Mesendoderm (in vitro differentiated cells): ENCODE measurements at places on chromosomes 3 and 15.
A peak's percentile ranks its signal among the peaks of the same experiment; 100 is the strongest.

DNA sequence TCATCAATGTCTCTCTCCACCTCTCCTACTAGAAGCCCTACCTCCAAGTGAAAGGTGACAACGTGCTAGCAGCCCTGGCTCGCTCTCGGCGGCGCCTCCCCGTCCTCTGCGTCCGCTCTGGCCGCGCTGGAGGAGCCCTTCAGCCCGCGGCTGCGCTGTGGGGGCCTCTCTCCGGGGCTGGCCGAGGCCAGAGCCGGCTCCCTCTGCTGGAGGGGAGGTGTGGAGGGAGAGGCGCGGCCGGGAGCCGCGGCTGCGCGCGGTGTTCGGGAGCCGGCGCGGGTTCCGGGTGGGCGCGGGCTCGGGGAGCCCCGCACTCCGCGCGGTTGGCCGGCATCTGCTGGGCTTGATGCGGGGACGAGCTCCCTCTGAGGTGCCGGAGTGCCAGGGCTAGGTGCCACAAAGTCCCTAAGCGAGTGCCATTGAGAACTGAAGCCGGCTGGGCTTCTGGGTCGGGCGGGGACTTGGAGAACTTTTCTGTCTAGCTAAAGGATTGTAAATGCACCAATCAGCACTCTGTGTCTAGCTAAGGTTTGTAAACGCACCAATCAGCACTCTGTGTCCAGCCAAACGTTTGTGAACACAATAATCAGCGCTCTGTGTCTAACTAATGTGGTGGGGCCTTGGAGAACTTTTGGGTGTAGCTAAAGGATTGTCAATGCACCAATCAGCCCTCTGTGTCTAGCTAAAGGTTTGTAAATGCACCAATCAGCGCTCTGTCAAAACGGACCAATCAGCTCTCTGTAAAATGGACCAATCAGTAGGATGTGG is 84.8 kb upstream of the ARRDC4 start:
- no peak for DNase-seq
- H3K27ac ChIP-seq: no peak overlapping the region
- H3K27me3 ChIP-seq: no peaks in the 10 kb centered on the region
- H3K4me3 ChIP-seq: no peak overlapping the region

- no peak overlapping the region for H3K4me3 ChIP-seq
- H3K36me3 ChIP-seq: no peaks in the 10 kb centered on the region
- no peak for DNase-seq
- H3K4me1 ChIP-seq: no peaks in the 10 kb centered on the region
- H3K27me3 ChIP-seq: no peaks in the 10 kb centered on the region
These were observed 31.0 kb upstream of the TM4SF4 start for GRCh38 chr3:149443545-149443912.

GRCh38 chr15:91151781-91152563 is 51.9 kb downstream of the SV2B start:
- no peaks in the 10 kb centered on the region for H3K36me3 ChIP-seq
- H3K4me3 ChIP-seq: no peak overlapping the region

- no peak overlapping the region for H3K27ac ChIP-seq
- no peaks in the 10 kb centered on the region for H3K27me3 ChIP-seq
- no peaks in the 10 kb centered on the region for H3K36me3 ChIP-seq
- no peak overlapping the region for H3K4me3 ChIP-seq
- no peaks in the 10 kb centered on the region for H3K4me1 ChIP-seq
These were observed 55.7 kb upstream of the RYK start for GRCh38 chr3:134306320-134306719.

GRCh38 chr15:48657950-48658591 is 12.6 kb upstream of the FBN1 start:
- no peak overlapping the region for H3K27ac ChIP-seq
- no peaks in the 10 kb centered on the region for H3K27me3 ChIP-seq
- DNase-seq: no peak
- no peaks in the 10 kb centered on the region for H3K36me3 ChIP-seq
- H3K4me3 ChIP-seq: no peak overlapping the region

GRCh38 chr3:72950372-72950771 is 46.2 kb upstream of the PPP4R2 start:
- H3K4me1 ChIP-seq: peaks cover 5% of the 10 kb centered on the region
- no peak overlapping the region for H3K4me3 ChIP-seq
- H3K27ac ChIP-seq: no peak overlapping the region
- no peaks in the 10 kb centered on the region for H3K36me3 ChIP-seq
- DNase-seq: no peak
- H3K27me3 ChIP-seq: no peaks in the 10 kb centered on the region

DNA sequence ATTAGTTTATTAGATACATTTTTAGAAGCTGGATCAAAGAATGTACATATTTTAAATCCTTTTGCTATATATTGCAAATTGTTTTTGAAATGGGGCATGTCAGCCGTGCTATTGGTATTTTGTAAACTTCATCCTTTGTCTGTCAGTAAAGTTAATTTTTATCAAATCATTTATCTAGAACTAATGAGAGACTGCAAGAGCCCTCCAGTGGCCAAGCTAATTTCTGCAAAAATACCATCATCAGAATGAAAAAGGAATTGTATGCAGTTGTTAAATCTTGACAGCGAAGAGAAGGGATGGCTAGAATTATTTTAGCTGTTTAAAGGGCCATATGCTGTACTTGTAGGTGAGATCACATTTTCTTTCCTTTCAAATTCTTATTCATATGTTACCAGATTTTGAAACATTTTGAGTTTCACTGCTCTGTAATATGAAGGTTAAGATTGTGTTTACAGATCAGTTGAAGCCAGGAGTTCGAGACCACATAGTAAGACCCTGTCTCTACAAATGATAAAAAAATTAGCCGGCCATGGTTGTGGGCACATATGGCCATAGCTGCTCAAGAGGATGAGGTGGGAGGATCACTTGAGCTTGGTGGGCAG is 8.1 kb upstream of the CLDN11 start:
- no peaks in the 10 kb centered on the region for H3K4me1 ChIP-seq
- no peak overlapping the region for H3K27ac ChIP-seq
- peak; percentile 23 for DNase-seq
- H3K4me3 ChIP-seq: no peak overlapping the region

GRCh38 chr15:28902856-28903255 is 17.1 kb downstream of the APBA2 start:
- H3K27me3 ChIP-seq: no peaks in the 10 kb centered on the region
- no peaks in the 10 kb centered on the region for H3K36me3 ChIP-seq

DNA sequence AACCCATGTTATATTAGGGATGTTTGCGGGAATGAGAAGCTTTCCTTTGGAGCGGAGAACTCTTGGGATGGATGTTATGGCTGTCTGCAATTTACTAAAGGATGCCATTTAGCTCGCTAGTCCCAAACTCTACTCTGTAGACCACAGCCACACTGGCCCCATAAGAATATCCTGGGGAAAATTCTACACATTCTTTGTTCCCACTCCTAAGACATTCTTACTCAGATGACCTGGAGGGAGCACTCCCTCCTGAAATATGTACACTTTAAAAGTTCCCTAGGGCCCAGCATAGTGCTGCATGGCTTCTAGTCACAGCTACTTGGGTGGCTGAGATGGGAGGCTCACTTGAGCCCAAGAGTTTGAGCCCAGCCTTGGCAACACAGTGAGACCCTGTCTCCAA is 288.7 kb upstream of the RORA start:
- H3K4me3 ChIP-seq: no peak overlapping the region
- DNase-seq: no peak
- no peak overlapping the region for H3K27ac ChIP-seq
- H3K36me3 ChIP-seq: no peaks in the 10 kb centered on the region
- H3K4me1 ChIP-seq: no peaks in the 10 kb centered on the region

DNA sequence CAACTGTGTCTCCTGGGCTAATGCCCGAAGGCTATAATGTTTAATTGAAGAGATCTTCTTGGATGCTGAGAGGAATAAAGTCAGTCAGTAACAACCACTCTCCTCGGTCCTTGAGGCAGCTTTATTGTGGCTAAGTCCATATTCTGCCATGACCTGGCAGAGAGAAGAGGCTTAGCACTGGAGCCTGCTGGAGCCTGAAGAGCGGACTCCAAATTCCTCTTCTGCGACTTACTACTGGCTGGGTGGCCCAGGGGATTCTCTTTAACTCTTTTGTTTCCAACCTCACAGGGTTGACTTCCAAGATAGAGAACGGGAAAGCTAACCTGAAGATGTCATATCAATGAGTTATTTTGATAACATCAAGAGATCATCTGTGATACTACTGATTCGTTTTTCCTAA is 71.1 kb downstream of the MYO1E start:
- H3K4me3 ChIP-seq: no peak overlapping the region
- H3K27ac ChIP-seq: no peak overlapping the region
- peaks cover 6% of the 10 kb centered on the region for H3K4me1 ChIP-seq
- H3K27me3 ChIP-seq: no peaks in the 10 kb centered on the region
- no peaks in the 10 kb centered on the region for H3K36me3 ChIP-seq

DNA sequence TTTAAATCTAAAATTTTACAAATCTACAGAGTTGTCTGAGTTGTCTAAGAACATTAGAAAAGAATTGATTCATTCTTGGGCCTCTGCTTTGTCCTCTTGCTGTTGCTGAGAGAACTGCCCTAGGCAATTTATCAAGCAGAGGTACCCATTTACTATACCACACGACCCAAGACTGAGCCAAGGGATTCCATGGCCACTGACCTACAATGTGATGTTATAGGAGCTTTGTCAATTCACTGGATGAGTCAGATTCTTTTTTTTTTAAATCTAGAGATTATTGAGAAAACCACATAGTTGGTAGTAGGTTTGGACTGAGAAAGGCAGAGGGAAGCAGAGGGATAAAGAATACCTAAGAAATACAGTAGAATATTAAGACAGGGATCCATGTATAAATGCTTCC is 55.3 kb downstream of the TRAT1 start:
- DNase-seq: no peak
- H3K27me3 ChIP-seq: no peaks in the 10 kb centered on the region
- no peak overlapping the region for H3K4me3 ChIP-seq

- no peaks in the 10 kb centered on the region for H3K36me3 ChIP-seq
- no peaks in the 10 kb centered on the region for H3K4me1 ChIP-seq
- no peaks in the 10 kb centered on the region for H3K27me3 ChIP-seq
- peak; percentile 94 for DNase-seq
- H3K27ac ChIP-seq: no peak overlapping the region
These were observed 42.8 kb upstream of the RAF1 start for GRCh38 chr3:12706504-12707253.

DNA sequence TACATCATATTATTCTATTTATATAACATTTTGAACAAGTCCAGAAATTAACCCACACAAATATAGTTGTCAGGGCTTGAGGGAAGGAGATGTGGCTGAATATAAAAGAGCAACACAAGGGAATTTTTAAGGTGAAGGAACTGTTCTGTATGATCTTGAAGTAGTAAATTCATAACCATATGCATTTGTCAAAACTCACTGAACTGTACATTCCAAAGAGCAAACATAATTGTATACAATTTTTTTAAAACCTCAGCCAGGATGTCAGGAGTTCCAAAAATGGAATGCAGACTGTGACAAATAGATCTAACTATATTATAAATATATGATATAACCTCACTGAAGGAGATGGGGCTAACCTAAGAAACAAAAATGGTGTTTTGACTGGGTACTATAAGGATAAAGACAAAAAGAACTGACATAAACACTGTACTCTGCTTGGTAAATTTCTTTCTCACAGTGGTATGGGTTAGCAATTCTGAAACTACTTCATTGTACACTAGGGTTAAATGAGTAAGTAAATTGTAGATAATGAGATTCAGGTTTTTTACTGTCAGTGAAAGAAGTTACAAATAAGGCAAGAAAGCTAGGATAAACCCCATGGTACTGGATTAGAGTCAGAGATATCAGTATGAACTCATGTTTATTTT is 14.4 kb downstream of the GOLGB1 start:
- DNase-seq: no peak
- no peak overlapping the region for H3K4me3 ChIP-seq
- H3K36me3 ChIP-seq: no peaks in the 10 kb centered on the region
- no peaks in the 10 kb centered on the region for H3K4me1 ChIP-seq
- no peak overlapping the region for H3K27ac ChIP-seq

GRCh38 chr3:38574411-38575278 is 74.8 kb downstream of the SCN5A start:
- no peak overlapping the region for H3K4me3 ChIP-seq
- H3K36me3 ChIP-seq: no peaks in the 10 kb centered on the region
- DNase-seq: peak; percentile 15
- H3K27ac ChIP-seq: no peak overlapping the region

DNA sequence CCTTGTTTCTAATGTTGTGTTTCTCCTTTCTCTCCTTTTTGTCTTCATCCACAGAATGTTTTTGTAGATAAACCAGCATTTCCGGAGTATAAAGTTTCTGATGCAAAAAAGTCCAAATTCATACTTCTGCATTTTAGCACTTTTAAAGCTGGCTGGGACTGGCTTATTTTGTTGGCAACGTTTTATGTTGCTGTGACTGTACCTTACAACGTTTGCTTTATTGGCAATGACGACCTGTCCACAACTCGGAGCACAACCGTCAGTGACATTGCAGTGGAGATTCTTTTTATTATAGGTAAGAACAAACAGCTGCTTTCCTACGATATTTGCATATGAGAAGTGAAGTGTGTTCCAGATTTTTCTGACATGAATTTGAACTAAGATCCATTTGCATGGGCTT is 199.4 kb downstream of the KCNH8 start:
- H3K4me3 ChIP-seq: no peak overlapping the region
- H3K4me1 ChIP-seq: no peaks in the 10 kb centered on the region
- DNase-seq: no peak
- no peak overlapping the region for H3K27ac ChIP-seq
- no peaks in the 10 kb centered on the region for H3K27me3 ChIP-seq

GRCh38 chr15:74873756-74874424 is 725 bp upstream of the SCAMP2 start:
- H3K27me3 ChIP-seq: no peaks in the 10 kb centered on the region
- peaks cover 2% of the 10 kb centered on the region for H3K4me1 ChIP-seq
- peak; percentile 67 for DNase-seq
- no peaks in the 10 kb centered on the region for H3K36me3 ChIP-seq
- peak overlapping the region; percentile 1 for H3K4me3 ChIP-seq
- H3K27ac ChIP-seq: no peak overlapping the region

- H3K4me1 ChIP-seq: no peaks in the 10 kb centered on the region
- no peak overlapping the region for H3K27ac ChIP-seq
- H3K4me3 ChIP-seq: no peak overlapping the region
- no peaks in the 10 kb centered on the region for H3K36me3 ChIP-seq
These were observed 46.8 kb upstream of the ZCWPW2 start for GRCh38 chr3:28301688-28302087.

DNA sequence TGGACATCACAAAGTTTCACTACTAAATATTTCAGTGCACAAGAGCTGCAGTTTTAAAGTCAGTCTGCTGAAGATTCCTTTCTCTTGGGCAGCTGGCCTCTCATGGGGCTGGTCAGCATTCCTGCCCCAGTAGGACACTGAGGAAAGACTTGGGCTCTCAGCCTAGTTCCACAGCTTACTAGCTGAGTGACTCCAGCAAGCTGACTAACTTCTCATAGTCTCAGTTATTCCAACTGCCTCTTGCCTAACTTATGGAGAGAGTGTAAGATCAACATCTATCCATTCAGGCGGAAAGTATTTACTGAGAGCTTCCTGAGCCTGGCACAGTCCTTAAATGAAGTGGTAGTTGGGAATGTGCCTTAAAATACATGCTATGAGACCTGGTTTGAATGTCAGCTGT is 27.0 kb downstream of the TM4SF4 start:
- H3K27me3 ChIP-seq: no peaks in the 10 kb centered on the region
- DNase-seq: no peak
- H3K36me3 ChIP-seq: no peaks in the 10 kb centered on the region
- no peak overlapping the region for H3K27ac ChIP-seq
- H3K4me1 ChIP-seq: no peaks in the 10 kb centered on the region

- H3K27ac ChIP-seq: no peak overlapping the region
- no peak overlapping the region for H3K4me3 ChIP-seq
- DNase-seq: peak; percentile 71
- H3K4me1 ChIP-seq: no peaks in the 10 kb centered on the region
- no peaks in the 10 kb centered on the region for H3K36me3 ChIP-seq
These were observed 35.5 kb upstream of the CGNL1 start for GRCh38 chr15:57340682-57341259.
